Stimulated activated CD4-positive, alpha-beta T cell treated with anti-CD3 and anti-CD28 coated beads, Interleukin-1b, Interleukin-23, amount 100 ng/mL, for 24 hours (primary cell): ENCODE measurements at places on chromosomes 2 and 18.
A peak's percentile ranks its signal among the peaks of the same experiment; 100 is the strongest.

DNA sequence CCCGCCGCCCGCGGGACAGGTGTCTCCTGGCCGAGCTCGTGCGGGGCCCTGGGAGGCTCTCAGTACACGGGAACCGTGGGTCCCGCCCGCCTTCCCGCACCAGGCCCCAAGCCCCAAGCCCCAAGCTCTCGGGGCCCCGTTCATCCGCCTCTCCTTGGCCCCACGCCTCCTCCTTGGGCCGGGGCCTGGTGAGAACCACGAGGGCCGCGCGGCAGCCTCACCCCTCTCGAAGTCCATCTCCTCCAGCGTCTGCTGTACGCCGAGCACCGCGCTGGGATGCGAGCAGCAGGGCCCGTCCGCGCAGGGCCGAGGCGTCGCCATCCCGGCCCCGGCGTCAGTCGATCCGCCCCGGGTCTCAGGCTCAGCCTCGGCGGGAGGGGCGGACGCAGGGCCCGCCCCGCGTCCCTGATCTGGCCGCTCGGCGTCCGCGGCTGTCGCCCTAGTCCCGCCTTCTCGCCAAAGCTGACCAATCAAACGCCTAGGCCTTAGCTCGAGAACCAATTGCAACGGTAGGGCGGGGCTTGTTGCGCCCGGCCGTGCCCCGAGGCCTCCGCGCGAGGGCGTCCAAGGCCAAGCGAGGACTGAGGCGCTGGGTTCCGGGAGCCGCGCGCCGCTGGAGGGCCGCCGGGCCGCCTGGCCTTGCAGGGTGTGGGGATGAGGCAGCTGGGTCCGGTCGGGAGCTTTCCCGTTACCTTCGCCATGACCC, at the start of gene ANKRD39:
TSS of gene ANKRD39 (minus strand) at position 350 of the 706 bp plus-strand sequence. CDS start at position 321, 29 bp downstream.
- DNase-seq: peak; percentile 90

DNA sequence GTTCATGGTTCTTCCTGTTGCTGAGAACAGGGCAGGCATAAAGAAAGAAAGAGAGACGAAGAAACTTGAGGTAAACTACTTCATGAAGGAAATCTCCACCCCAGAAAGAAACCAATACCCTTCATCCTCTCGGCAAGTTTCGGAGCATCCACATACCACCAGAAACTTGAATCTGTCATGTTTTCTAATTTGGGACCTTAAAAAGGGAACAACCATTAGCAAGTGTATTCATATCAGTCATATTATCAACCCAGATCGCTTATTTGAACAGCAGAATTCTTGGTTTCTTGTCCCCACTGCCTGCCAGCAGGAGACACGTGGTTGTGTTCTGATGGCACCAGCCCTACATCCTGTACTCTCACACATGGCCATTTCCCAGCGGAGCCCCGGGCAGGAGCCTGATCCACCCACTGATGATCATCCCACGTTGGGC, 53.2 kb upstream of the FZD7 start:
- DNase-seq: no peak

GRCh38 chr2:181371195-181371594, 86.0 kb upstream of the ITGA4 start:
- no peak for DNase-seq

GRCh38 chr2:64988420-64989125, 626 bp upstream of the SLC1A4 start:
- peak; percentile 20 for DNase-seq

DNA sequence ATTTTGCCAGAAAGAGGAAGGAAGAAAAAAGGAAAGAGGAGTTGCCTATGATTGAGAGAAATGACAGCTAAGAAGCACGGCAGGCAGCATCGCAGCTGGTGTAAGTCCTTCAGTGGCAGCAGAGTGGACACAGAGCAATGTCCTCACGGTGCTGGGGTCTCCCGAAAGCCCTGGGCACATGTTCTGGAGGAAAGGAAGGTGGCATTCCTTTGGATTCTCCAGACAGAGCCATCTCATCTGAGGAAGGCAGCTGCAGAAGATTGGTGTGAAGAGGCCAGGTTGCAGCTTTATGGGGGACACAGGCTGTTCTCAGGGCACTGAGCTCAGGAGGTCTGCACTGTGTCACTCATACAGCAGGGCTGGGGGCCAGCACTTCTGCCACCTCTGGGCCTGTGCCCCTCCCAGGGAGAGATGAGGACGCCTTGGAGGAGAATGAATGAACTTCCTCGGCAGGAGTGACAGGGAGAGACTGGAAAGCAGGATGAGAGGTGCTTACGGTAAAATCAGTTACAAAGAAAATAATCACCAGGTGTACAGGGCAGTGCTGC, 252.0 kb upstream of the MYT1L start:
- DNase-seq: no peak

DNA sequence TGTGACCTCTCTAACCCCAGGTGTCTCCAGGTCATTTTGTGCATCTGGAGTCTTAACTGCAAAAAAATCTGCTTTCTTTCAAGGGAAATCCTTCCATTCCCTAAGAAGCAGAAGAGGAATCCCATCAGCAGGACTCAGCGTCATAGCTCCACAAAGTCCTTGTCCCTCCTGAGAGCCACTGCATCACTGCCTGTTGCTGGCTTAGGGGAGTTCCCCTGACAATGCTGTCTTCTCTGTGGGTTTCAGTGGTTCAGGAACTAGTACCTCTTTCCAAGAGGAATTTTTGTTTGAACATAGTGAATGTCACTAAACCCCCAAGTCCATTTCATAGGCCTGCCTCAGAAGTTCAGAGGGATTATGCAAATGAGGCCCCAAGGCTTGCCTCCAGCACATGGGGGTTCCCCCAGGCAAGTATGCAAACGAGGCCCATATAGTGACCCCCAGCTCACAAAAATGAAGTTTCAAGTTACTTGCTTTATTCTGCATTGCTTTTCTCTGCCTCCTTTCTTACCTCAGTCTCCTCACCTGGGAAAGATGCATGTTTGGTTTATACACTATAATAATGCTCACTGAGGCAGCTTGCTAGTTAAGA, 513.9 kb upstream of the MEX3C start:
- no peak for DNase-seq

DNA sequence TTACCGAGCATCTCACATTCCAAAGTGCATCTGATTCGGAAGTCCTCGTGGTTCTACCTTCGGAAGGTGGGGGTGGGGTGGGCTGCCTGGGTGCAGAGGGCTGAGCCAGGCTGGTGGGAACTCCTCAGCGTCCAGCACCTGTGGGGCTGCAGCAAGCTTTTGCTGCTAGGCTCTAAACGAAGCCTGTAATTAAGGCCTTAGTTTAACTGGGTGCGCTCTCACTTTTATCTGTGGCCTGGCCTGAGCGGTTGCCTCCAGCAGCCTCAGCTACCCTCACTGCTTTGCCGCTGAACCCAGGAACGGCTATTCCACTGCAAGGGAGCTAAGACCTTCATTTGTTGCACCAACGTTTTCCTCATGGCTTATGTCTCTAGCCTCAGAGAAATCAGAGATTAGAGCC, 48.4 kb downstream of the TMEM17 start:
- DNase-seq: no peak
